Midbrain (tissue), 1 donor: ENCODE measurements at places on chromosomes 16 and 17.

- no peak for DNase-seq
Observed at GRCh38 chr16:84740596-84741116, 40.9 kb downstream of the USP10 start.

- no peak for DNase-seq
Observed at GRCh38 chr17:68603027-68603426, 1.9 kb upstream of the FAM20A start.

DNA sequence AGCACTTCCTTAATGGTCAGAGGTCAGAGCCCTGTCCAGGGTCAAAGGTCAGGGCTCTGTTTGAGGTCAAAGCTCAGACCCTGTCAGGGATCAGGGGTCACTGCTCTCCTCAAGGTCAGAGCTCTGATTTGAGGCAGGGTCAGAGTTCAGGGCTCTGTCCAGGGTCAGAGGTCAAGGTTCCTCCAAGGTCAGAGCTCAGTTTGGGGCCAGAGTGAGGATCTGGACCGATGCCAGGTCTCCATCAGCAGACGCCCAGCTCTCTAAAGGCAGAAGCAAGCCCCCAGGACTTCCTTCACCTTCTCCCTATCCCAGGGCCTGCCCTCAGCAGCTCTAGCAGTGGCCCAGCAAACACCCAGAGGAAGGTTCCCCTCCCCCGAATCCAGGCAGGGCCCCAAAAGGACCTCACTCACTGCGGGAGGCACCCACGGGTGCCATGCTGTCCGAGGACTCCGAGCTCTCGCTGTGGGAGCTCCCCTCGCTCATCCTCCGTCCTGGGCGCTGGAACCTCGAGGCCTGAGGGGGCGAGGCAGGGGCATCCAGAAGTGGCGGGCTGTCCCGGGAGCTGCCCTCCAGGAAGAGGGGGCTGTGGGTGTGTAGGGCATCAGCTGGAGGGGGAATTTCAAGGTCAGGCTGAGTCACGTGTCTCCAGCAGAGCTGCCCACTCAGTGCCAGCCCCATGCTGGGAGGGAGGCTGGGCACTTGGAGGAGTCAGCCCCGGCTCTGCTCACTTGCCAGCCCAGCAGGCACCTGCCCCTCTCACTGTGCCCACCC is 26.7 kb downstream of the PIMREG start:
- no peak for DNase-seq

GRCh38 chr17:43877031-43877430 is 30.1 kb downstream of the CD300LG start:
- no peak for DNase-seq

GRCh38 chr17:1906662-1907101 is 76.9 kb downstream of the RPA1 start:
- DNase-seq = no peak

DNA sequence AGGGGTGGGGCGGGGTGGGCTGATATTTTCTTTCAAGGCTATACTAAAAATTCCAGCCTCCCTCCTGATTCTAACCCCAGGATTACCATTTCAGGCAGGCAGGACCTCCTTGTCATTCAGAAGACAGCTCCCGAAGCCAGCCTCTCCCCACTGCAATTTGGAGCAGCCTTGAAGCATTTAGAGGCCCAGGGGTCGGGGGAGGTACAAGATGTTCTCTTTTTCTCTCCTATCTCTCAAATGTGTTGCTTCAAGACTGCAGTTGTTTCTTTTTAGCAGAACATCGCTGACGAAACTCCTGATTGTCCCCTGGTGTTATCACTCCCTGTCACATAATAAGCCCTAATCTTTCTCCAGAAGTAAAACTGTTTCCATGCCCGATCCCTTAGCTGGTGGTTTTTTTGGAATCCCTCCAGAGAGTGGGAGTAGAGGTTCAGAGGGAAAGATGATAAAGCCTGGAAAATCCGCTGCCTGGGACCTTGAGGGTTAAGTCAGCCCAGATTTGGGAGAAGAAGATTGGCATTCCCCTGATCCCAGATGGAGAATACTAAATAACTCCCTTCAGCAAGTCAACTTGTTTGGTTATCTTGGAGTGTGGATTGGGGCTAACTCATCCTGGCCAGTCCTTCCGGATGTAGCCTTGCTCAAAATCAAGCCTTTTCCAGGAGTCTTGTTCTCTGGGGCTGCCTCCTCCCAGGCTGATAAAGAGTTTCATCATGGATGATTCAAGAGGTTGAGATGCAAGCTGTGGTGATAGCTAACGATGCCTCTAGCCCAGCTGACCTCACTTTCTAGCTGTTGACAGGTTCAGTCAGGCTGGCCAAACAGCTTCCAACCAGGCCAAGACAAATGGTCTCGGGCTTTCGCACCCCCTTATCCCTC is 71.3 kb downstream of the SOX9 start:
- no peak for DNase-seq

DNA sequence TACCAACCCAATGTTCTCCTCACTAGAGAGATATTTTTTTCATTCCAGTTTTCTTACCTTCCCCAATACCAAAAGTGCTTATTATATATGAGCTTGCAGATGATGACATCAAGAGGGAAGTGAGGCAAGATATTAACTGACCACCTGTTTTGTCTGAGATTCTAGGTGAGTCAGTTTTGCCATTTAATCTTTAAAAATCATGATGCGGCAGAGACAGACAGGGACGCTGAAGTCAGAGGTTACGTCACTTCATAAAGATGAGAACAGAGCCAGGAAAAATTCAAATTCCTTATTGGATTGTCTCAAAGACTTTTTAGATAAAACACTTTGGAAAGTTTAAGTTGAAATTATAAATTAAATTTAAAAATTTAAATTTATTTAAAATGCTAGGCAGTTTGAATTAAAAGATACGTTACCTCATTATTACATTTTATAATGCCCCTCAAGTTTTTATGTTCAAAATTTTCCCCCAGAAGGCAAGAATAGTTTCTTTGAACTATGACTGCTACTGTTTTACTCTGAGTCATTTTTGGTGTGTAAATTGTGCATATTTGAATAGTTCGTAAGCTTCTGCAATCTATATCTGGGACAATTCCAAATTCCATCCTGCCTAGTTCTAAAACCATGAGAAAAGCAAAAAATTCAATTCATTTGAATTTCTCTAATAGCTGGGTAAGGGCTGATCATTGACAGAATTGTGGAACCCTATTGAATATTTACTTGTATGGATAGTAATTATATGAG is 839.6 kb upstream of the GOT2 start:
- no peak for DNase-seq

- no peak for DNase-seq
Observed at GRCh38 chr17:64634218-64634617, 27.9 kb downstream of the SMURF2 start.

- DNase-seq = no peak
Observed at GRCh38 chr17:2694381-2695242, 17.0 kb downstream of the CLUH start.

- DNase-seq = no peak
Observed at GRCh38 chr16:49526860-49527365, 153.3 kb downstream of the C16orf78 start.

DNA sequence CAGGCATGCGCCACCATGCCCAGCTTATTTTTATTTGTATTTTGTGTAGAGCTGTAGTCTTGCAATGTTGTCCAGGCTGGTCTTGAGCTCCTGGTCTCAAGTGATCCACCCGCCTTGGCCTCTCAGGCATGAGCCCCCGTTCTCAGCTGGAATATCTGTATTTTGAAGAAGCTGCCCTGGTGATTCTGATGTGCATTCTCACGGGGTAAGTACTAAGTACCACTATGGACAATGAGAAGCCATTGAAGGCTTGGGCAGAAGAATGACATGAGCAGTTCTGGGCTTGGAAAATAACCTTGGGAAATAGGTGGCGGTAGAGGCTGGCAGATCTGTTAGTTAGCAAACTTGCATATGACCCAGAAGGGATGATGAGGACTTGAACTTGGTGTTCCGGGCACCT is 15.6 kb upstream of the NKD1 start:
- no peak for DNase-seq

GRCh38 chr17:38598536-38598935 is 7.2 kb downstream of the SRCIN1 start:
- DNase-seq = no peak

DNA sequence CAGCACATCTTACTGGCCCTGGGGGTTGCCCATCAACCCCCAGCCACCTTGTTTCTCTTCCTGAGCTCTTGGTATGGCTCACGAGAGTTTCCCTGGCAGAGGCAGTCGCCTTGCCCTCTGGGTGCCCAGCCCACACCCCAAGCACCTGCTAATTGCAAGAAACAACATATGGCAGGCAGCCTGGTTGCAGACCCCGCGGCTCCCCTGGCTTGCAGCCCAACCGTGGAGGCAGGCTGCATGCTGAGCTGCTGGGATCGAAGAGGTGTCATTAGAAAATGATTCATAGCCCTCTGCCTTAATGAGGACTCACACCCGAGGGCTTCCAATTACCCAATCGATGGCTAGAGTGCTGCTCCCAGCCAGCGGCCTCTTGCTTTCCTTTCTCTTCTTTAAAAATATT is 115.7 kb downstream of the TMEM114 start:
- DNase-seq = no peak

DNA sequence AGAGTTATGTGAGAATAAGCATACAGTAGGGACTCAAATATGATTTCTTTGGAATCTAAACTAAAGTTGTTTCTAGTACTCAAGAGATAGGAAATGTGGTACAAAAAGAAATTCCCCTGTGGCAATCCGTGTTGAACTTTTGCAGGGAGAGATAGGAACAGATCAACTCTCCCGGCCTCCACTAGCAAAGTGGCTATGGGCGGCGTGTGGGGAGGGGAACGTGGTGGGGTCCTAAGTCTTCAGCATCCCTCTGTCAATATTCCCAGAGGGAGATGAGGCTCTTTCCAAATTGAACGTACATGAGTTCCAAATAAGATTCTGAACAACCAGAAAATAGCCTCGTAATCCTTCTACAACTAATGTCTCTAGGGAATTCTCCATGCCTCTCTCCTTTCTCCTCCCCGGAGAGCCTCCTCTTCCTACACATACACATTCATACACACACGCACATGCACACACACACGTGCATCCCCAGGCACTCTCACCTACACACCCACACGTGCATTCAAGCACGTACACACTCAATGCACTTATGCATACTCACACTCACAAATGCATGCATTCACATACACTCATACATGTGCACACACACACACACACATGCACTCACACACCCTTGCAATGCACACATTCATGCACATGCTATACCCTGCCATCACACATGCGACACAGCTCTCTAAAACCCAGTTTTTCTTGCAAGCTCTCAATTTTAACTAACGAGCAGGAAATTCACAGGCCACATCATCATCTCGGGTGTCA is 244.8 kb downstream of the MAF start:
- no peak for DNase-seq

DNA sequence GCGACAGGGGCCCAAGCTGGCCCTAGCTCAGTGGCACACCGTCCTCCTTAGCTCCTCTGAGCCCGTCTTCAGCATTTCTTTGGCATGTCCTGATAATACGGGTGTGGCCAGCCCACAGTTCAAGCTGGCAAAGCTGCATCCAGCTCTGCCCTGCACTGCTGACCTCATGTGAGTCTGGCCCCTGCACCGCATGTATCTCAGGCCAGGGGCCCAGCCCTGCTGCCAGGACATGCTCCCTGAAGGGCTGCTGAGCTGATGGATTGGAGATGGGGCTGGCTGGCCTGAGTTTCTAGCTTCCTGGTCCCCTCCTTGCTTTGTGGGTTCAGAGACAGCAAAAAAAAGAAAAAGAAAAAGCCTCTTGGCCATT is 2.4 kb downstream of the DOC2B start:
- DNase-seq = no peak

DNA sequence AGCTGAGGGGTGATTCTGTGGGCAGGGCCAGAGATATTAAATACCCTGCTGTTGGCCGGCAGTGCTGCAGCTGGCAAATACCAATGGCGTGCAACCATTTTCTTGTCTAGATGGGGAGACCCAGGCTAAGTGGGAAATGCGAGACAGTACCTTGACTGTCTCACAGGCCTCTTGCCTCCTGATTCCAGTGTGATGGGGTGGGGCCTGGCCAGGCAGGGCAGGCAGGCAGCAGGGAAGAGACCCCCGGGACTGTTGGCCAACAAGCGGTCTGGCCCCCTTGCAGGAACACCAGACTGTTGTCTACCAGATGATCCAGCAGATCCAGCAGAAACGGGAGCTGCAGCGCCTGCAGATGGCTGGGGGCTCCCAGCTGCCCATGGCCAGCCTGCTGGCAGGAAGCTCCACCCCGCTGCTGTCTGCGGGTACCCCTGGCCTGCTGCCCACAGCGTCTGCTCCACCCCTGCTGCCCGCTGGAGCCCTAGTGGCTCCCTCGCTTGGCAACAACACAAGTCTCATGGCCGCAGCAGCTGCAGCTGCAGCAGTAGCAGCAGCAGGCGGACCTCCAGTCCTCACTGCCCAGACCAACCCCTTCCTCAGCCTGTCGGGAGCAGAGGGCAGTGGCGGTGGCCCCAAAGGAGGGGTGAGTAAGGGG is 5.7 kb upstream of the CISD3 start:
- peak; percentile 88 for DNase-seq

DNA sequence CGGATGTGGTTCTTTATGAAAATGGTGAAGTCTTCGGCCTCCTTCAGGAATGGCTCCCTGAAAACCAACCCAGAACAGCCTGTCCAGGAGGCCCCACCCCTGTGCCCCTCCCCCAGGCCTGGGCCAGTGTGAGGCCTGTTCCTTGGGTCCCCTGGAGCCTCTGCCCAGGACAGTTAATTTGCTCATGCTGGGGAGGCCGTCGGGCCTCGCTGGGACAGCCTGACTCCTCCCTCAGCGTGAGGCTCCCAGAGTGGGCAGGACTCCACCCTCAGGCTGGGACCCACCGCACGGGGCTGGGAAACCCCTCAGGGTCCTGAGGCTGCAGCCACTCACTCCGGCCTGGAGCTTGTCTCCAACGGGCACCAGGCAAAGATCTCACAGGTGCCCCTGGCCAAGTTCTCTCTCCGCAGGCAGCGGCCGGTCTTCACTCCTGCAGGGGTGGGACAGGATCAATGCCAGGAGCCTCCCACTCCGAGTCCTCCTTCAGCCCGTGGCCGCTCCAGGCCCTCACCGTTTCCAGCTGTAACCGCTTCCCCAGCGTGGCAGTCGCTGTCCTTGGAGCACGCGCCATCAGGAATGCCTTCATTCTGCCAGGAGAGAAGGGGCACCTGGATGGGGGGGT is 5.8 kb downstream of the P2RX5 start:
- DNase-seq = no peak

GRCh38 chr16:55645986-55646385 is 9.8 kb upstream of the SLC6A2 start:
- DNase-seq = no peak

DNA sequence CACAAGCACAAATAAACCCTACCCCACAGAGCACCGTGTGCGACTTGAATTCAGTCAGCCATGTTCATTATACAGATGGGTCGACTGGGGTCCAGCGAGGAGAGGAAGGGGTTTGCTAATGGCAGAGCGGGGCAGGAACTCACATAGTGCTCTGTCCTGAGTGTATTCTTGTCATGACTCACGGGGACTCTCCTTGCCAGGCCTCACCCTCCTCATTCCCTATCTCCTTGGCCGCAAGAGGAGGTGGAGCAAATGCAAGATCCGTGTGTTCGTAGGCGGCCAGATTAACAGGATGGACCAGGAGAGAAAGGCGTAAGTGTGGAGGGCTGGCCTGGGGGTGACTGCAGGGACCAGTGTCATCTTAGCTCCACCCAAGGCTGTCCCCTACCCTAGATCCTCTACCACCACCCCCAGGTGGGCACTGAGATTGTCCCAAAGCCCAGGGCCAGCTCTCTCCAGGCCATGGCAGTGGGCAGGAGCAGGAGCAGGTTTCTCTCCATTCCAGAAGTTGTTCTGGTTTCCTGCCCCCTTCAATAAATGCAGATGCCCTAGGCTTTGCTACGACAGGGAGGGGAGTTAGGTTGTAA is 29.4 kb downstream of the SLC12A3 start:
- DNase-seq = no peak
